Pons (tissue), 1 donor: ENCODE measurements at places on chromosomes 7 and 10.

DNA sequence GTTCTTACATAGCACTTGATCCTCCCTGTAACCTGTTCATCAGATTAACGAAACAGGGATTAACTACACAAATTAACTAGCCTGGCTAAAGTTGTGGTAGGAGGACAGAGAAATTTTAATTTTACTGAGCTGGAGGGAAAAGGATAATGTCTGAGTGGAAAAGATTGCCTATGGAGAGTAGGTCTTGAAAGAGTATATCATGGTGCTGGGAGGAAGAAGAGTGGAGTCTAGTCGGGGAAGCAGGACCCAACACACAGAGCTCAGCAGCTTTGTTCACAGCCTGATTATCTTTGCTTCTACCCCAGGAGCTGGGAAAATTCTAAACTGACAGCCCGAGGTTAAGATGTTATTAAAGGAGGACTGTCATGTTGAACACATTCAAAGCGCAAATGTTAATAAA is 6.1 kb upstream of the KDM7A start:
- no peak for DNase-seq

- no peak for DNase-seq
These were observed 215.6 kb upstream of the CHRM2 start for GRCh38 chr7:136652635-136653370.

- DNase-seq, result no peak
These were observed 107.5 kb downstream of the MTPAP start for GRCh38 chr10:30241422-30242110.

DNA sequence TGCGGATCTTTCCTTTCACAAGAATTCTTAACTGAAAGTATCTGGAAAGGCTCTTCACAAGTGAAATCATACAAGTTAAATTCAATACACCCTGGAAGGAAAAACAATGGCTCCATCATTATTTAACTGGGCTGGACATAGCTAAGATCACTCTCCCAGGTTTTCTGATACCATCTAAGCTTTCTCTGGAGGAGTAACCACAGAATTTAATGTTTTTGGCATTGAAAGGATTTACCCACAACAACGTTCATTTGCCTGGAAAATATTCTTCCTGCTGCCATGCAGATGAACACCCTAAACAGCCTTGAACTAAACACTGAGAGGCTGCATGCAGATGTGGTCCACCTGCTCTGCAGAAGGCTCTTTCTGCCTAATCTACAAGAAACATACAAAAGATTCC is 4.3 kb downstream of the NEBL start:
- no peak for DNase-seq

- no peak for DNase-seq
These were observed 56.2 kb upstream of the TMEM140 start for GRCh38 chr7:135091717-135092116.

DNA sequence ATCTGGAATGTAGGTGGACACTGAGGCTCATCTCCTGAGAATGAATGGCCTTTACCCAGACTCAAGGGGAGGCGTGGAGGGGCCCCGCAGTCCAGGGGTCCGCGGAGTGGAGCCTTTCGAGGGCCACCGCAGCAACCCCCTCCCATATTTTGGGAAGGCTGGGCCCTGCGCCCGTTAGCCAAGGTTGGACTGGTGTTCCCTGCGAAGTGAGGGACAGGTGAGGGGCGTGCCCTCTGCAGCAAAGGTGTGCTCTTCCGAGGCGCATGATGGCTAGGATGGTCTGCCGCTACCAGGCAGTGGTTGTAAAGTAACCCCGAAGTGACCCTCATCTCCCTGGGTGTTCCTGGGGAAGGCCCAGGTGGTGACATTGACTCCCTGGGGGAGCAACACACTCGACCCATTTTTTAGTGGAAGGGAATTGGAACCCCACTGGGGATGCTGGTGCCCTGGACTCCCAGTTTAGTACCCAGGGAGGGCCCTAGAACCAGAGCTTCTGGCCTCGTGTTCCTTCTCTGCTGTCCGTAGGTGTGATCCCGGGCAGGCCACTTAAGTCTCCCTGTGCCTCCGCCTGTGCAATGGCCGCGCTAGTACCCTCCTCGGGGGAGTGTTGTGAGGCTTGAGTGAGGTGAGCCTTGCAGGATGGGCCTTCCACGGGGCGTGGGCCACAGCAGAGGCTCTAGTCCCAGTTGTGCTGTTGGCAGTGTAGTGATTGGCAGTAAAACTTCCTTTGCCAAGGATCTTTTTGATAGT is 779 bp downstream of the FAM241B start:
- no peak for DNase-seq

GRCh38 chr7:118006979-118007378 is 133.7 kb upstream of the CTTNBP2 start:
- no peak for DNase-seq

- no peak for DNase-seq
These were observed 1.5 kb downstream of the KCP start for GRCh38 chr7:128908750-128909624.

- DNase-seq, result no peak
These were observed 190.6 kb upstream of the TCF7L2 start for GRCh38 chr10:112759496-112759895.

GRCh38 chr10:19921300-19922140 is 105.3 kb downstream of the PLXDC2 start:
- peak; percentile 31 for DNase-seq

DNA sequence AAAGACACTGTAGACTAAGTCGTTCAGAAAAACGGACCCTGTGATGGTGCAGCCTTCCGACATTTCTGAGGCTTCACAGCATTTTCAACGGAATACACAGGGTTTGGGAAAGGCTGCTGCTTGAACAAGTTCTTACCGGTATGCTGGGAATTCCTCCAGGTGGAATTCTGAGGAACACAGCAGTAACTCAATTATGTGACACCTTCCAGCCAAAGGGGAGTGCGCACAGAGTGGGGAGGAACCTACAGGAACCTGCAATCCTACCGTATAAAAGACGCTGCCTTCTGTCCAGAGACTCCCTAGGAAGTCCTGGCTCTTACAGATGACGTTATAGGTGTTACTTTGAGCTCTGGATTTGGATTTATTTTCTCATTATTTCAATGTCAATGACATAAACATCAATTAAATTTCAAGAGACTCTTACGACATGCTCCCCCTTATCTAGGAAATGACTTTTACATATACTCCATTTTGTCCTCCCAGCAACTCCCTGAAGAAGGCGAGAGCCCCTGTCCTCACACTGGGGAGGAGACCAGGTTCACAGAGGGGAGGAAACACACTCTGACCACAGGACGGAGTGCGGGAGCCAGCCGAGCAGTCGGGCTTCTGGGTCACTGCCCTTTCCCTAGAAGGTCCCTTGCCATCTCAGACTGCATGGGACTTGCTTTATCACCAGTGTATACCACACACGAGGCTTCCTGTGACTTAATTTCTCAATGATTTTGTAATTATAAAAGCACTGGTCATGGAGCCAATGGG is 27.9 kb downstream of the VIPR2 start:
- no peak for DNase-seq

GRCh38 chr7:143967398-143967797 is 12.8 kb downstream of the OR2F1 start:
- DNase-seq, result no peak

GRCh38 chr7:2280424-2280823 is 33.8 kb downstream of the SNX8 start:
- no peak for DNase-seq

- no peak for DNase-seq
These were observed 864.8 kb downstream of the GATA3 start for GRCh38 chr10:8919280-8919679.

DNA sequence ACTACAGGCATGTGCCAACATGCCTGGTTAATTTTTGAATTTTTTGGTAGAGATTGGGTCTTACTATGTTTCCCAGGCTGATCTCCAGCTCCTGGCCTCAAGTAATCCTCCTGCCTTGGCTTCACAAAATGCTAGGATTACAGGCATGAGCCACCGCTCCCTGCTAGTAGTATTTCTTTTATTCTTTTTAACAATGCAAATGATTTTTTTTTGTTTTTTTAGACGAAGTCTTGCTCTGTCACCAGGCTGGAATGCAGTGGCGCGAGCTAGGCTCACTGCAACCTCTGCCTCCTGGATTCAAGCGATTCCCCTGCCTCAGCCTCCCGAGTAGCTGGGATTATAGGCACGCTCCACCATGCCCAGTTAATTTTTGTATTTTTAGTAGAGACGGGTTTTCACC is 58.1 kb downstream of the SVIL start:
- no peak for DNase-seq

GRCh38 chr10:33273295-33274002 is 61.0 kb downstream of the NRP1 start:
- peak; percentile 44 for DNase-seq

DNA sequence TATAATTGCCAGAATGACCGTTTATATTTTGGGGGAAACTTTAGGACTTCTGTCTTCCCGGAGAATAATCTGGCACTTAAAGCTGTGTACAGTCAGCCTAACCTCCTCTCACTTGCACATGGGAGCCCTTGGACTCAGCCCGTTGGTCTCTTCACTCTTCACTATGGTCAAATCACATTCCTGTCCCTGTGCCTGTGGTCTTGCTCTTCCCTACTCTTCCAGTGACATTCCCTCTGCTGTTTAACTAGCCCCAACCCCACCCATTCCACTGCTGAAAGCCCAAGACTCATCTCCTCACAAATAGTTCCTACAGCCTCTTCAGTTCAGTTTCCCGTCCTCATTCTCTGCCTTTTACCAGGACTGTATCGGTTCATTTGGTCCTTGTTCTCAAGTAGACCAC is 135.0 kb downstream of the DYNC1I1 start:
- no peak for DNase-seq
